ENCODE measurements at places on chromosomes 12 and 14.

- no peak for DNase-seq
Observed at GRCh38 chr12:105922670-105923102, 216.1 kb downstream of the NUAK1 start.

GRCh38 chr14:106562451-106562850, 1036.1 kb downstream of the TMEM121 start:
- DNase-seq = no peak

- DNase-seq = no peak
Observed at GRCh38 chr12:131711551-131712205, 788 bp downstream of the SFSWAP start.

GRCh38 chr12:69341328-69341727, 6.9 kb upstream of the LYZ start:
- DNase-seq = no peak

GRCh38 chr14:27608377-27608776, 1010.5 kb upstream of the NOVA1 start:
- no peak for DNase-seq

DNA sequence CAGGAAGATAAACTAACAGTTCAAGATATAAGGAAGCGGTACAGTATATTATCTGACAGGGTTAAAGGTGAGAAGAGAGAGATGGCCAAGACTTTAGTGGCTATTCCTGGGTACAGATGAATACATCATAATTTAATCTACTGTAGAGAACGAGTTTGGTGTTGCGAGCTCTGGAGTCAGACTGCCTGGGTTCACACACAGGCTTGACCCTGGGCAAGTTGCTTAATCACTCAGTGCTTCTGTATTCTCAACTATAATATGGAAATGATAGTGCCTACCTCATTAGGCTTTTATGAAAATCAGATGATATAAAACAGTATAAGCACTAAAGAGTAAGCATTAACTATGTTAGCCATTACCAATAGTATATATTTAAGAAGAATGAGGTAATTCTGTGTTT, 3.5 kb downstream of the PPM1H start:
- DNase-seq = no peak

DNA sequence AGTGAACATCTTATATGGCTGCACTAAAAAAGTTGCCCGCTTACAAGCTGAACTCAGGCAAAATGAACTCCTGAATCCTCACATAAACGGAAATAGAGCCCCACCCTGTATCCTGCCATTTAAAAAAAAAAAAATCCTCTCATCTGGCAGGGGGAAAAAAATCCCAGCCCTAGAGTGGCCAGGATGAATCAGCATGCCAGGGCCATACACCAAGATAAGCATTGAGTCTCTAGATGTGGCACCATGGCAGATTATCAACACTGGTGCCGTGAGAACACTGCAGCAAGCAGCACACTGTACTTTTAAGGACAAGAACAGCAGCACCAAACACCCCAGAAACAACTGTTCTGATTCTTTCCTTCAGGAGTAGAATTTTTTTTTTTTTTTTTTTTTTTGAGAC, 65.5 kb downstream of the RASSF3 start:
- no peak for DNase-seq

GRCh38 chr12:18373181-18373580, 111.9 kb downstream of the PIK3C2G start:
- DNase-seq = no peak

GRCh38 chr14:20167091-20167490, 23.6 kb upstream of the OR11G2 start:
- no peak for DNase-seq
